ENCODE measurements at places on chromosomes 4 and X.

DNA sequence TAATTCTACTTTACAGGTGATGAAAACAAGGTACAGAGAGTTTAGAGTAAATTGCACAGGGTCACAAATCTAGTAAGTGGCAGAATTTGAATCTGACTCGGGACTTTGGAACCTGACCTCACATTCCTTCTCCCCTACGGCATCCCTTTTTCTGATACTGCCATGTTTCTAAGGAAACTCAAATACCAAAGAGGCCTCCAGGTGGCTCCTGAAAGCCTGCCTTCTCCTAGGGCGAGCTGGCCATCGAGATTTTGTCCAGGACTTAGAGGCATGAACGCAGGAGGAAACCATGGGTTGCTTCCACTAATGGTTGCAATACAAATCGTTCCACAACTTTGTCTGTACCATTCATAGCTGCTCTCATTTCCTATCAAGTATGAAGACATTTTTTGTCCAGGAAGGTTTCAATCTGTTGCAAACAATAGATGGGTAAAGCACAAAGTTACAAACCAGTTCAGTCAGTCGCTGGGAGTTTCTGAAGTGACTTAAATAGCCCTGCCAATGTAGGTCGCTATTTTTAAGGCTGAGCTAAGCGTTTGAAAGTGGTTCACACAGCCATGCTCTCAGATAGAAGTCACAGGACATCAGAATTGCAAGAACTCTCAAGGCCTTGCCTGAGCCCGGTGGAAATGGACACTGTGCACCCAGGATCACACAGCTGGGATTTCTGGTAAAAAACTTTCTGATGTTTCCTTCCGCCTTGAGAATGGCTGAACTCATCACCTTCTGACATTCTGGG is 296.6 kb upstream of the PRPS2 start:
- DNase-seq: no peak

DNA sequence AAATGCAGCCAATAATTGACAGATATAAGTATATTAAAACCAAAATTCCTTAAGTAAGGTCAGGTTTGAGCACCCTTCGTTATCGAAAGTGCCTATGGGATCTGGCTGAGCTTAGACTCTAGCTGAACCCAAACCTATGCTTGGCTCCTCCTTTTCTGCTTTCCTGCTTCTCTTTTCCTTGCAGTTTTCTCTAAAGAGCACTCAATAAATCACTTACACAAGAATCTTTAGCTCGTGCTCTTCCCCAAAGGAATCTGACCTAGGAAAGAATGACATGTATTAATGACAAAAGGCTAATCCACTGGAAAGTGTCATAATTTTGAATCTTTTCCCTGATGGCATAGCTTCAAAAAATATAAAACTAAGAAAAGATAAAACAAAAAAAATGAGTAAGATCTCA is 282.7 kb downstream of the DKK2 start:
- no peak for DNase-seq

DNA sequence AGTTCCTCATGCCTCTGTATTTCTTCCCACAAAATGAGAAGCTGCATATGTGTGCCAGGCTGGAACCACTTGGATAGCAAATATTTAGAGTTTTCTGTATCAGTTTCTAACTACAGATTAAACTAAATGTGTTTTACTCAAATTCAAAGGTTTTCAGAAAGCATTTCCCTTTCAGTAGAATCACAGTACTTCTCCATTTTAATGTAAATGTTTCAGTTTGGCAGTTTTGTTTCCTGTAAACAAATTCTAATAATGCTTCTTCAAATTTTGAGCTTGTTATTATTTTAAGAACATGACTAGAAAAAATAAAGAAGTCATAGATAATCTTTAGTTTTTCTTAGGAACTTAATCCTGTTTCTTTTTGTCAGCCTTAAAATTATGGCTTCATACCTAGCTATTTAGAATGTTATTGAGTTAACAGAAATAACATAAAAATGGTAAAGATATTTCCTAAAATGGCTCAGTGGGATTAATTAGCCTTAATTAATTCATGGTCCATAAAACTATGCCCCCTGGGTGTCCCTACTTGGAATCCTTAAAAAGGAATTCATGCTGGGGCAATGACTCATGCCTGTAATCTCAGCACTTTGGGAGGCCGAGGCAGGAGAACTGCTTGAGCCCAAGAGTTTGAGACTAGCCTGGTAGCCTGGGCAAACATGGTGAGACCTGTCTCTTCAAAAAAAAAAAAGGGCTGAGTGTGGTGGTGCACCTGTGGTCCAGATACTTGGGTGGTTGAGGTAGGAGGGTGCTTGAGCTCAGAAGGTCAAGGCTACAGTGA is 83.8 kb upstream of the GPR34 start:
- DNase-seq: no peak

GRCh38 chrX:9562851-9563250 is 98.0 kb downstream of the TBL1X start:
- no peak for DNase-seq

- no peak for DNase-seq
Observed at GRCh38 chrX:10986616-10987015, 124.5 kb upstream of the HCCS start.

GRCh38 chr4:8709729-8710360 is 117.3 kb downstream of the CPZ start:
- no peak for DNase-seq

- no peak for DNase-seq
Observed at GRCh38 chr4:139682741-139683151, 17.1 kb downstream of the MGST2 start.

DNA sequence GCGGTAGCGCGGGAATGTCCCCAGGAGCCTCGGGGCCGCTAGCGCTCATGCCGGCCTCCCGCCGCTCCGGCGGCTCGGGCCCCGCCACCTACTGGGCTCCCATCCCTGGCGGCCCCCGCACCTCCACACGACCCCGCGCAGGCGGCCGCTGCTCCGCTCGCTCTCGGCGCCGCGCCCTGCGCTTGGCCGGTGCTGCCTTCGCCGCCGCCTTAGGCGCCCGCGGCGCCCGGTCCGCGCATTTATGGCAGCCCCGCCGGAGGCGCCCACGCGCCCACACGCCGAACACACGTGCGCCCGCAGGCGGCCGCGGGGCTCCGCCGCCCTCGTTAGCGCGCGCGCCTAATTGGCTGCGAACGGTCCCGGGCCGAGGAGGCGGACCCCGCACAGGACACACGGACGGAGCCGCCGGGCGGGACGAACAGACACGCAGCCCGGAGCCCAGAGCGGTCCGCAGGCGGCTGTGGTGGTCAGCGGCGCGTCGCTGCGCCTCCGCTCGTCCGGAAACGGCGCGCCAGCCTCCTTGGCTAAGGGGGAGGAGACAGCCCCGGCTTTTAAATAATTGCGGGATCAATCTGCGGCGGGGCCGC is at the start of gene NKX1-1:
TSS of gene NKX1-1 (minus strand) at position 49 of the 587 bp plus-strand sequence. CDS start at position 49, 0 bp downstream.
- no peak for DNase-seq

GRCh38 chr4:71729856-71730255 is 54.0 kb downstream of the GC start:
- DNase-seq: no peak

DNA sequence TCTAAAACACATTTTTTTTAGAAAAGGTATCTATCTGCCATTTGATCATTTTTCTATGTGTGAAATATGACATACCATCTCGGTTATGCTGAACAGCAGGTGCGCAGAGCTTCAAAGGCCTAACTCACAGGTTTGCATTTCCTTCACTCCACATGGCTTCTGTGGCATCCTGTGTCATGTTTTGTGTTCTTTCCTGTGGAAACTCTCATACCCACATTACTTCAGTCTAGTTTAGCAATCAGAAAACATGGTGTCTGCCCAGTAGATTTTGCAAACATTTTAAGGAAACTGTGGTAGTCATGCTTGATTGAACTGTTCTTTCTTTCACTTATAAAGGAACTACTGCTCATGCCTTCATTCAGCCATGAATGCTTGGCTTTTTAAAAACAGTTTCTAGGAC is 11.3 kb upstream of the ARAP2 start:
- no peak for DNase-seq

DNA sequence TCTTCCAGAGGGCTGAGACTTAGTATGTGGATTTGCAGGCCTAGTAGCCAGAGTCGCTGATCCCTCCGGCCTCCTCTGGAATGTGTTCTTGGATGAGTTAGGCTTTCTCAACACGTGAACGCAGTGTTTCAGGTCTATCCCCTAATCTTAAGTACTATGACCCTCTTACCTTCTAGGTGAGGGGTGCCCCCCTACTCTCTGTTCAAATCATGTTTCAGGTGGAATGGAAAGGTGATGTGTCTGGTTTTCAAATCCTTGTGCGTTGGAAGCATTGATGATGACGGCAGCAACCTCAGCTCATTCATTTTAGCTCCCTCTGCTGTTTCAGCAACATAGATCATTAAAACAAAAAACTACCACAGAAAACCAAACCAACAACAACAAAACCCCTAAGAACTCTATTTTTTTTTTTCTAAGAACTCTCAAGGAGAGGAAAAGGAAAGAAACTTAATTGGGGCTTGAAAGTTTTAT is 56.4 kb downstream of the RWDD4 start:
- no peak for DNase-seq

GRCh38 chr4:28776004-28776403 is 1915.4 kb downstream of the STIM2 start:
- no peak for DNase-seq

DNA sequence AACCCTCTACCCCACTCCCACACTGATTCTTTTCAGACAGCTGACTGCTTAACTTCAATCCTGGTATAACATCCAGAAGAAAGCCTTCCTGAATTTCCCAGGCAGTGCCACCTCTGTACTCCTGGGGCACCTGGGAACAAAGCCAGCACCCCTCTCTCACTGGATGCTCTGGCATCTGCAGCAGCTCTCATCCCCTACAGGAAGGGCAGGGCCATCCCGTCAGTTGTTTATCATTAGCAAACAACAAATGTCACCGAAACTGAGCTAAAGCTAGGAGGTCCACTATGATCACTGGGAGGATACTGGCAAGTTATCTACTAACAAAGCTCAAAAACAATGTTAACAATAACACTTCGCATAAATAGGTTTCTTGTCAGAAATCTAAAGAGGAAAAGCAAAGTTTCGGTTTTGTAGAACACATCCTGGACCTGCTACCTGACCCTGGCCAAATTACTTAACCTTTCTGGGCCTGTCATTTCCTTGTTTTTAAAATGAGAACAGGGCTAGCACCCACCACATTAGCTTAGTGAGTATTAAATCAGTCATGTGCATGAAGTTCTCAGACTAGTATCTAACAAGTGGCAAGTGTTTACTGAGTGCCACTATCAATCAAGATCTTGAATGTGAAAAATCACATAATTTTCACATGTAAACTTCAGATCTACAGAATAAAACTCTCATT is 86.6 kb downstream of the NR3C2 start:
- DNase-seq: no peak

DNA sequence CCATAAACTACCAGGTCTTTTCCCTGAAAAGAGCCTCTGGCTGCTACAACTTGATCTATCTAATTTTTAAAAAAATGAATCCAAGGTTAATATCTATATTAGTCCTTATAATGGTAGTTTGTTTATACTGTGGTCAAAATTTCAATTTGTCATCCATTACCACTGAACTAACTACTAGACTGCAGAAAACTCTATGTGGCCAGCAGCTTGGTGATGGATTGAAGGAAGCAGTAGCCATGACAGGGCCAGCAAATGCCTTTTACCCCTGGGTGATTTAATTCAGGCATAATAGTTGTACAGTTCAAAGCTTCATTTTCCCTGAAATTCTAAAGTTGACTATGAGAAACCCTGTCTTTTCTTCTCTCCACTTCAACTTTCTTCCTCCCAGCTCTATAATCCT is 30.4 kb upstream of the PPARGC1A start:
- no peak for DNase-seq

GRCh38 chr4:130855533-130855932 is 1759.6 kb downstream of the C4orf33 start:
- no peak for DNase-seq

GRCh38 chrX:104343428-104344129 is 88.8 kb upstream of the ESX1 start:
- DNase-seq: no peak

- no peak for DNase-seq
Observed at GRCh38 chr4:90648791-90649190, 521.6 kb downstream of the CCSER1 start.

DNA sequence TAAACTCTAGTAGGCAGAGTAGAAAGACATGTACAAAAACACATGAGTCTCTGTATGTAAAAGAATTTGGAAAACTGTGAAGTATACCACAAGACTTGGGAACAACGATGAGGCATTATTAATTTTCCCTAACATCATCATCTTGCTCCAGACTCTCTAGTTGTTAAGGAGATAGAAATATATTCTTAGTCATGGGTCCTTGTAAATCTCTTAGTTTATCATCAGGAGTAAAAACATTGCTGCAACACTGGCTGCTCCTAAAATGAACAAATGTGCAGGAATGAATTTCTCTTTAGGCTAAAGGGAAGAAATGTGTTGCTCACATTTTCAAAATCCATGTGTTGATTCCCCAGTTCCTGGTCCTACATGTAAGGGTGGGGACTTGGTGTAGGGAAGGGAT is 384.6 kb downstream of the STIM2 start:
- no peak for DNase-seq

DNA sequence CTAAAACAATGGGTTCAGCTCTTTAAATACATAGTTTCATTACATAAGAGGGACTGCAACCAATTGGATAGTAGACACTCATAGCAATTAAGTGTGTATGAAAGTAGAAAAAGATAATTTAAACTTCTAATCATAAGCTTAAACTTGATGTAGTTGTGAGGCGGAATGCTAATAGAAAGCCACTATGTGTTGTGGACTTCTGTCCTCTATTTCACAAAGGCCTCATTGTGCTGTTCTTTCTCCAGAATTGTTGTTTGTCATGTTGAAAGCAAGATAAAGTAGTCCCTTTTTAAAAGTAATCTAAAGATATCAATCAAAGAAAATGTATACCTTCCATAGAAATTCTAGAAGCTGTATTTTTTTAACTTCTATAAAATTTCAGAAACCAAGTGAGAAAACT is 329.4 kb downstream of the KLHL4 start:
- no peak for DNase-seq

DNA sequence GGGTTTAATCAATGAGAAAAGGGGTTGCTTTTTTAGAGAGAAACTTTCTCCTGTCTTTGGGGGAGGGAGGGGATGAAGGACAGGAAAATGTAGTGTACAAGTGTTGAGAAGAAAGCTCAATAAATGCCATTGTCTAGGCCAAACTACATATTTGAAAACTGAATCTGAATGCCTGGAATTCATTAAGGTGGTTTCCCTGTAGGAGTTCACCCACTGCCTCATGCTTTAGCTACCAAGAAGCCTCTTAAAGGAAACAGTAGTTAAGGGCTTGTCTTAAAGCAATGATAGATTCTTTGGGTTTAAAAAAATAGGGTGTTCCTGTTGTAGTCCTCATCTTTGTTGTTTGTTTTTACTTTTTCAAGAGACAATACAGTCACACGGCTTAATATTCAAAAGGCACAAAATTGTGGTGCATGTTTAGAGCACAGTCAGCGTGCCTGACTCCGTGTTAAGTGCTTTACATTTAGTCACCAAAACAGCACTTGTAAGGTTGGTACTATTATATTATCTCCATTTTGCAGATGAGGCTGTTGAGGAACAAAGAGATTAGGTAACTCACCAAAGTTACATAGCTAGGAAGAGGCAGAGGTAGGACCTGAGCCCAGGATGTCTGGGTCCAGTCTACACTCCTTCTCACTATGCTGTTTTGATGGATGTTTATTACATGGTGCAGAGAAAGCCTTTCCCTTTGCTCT is 46.0 kb downstream of the FNIP2 start:
- no peak for DNase-seq
